ENCODE measurements at places on chromosomes 2 and 18.

DNA sequence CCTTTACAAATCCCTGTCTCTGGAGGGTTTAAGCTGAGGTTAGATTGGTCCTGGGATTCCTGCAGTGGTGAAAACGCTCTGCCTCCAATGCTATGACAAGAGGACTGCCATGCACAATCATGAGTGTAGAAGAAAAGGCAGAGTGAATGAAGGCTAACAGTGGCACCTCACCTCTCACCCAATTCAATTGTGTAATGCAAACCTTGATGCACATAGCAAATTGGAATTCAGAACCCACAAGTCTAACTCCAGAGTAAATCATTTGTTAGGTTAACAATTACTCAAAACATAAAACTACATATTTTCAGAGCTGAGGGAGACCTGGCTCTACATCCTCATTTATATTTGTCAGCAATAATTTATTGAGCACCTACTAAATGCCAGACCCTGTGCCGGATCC is 1.8 kb downstream of the TGFBRAP1 start:
- DNase-seq: no peak

- peak; percentile 28 for DNase-seq
These were observed 150.0 kb downstream of the NEDD4L start for GRCh38 chr18:58194028-58194427.

GRCh38 chr2:8841932-8842331 is 4.5 kb upstream of the KIDINS220 start:
- no peak for DNase-seq

DNA sequence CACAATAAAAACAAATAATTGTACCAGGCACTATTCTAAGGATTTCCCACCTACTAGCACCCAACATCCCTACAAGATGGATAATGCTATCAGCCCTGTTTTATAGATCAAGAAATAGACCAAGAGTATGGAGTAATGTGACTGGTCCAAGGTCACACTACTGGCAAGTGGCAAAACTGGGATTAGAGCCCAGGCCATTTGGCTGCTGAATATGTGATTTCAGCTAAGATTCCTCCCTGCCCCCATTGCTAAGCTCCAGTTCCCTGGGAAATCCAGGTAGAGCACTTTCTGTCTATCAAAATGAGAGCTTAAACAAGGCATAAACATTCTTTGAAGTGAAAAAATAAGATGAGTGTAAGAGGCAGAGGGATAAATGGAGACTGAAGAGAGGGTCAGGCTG is 157.8 kb downstream of the DNAH6 start:
- no peak for DNase-seq

DNA sequence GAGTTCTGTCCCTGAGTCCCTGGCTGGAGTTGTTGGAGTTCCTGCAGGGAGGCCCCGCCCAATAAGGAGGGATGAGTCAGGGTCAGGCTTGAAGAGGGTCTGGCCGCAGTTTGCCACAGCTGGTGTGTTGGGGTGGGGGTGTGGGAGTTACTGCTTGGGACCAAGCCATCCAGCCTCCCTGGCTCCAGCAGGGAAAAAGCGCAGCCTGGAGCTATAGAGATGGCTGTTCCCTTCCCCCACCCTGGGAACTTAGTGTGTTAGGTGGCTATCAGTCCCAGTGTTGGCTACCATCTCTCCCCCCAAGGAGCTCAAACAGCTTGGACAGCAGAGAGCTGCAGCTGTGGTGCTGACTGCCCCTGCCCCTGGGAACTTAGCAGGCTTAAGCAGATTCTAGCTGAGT is 13.2 kb upstream of the TANK start:
- DNase-seq: no peak
